ENCODE measurements at places on chromosomes 6 and 20.

- no peak for DNase-seq
These were observed 29.3 kb upstream of the HFE start for GRCh38 chr6:26057899-26058298.

- no peak for DNase-seq
These were observed 40.8 kb upstream of the GFOD1 start for GRCh38 chr6:13528232-13528631.

- DNase-seq: no peak
These were observed 252.7 kb downstream of the TSHZ2 start for GRCh38 chr20:53224851-53225250.

- DNase-seq: no peak
These were observed 35.6 kb upstream of the ZBP1 start for GRCh38 chr20:57655809-57656155.

GRCh38 chr20:542777-543368 is 717 bp downstream of the CSNK2A1 start:
- DNase-seq: no peak

DNA sequence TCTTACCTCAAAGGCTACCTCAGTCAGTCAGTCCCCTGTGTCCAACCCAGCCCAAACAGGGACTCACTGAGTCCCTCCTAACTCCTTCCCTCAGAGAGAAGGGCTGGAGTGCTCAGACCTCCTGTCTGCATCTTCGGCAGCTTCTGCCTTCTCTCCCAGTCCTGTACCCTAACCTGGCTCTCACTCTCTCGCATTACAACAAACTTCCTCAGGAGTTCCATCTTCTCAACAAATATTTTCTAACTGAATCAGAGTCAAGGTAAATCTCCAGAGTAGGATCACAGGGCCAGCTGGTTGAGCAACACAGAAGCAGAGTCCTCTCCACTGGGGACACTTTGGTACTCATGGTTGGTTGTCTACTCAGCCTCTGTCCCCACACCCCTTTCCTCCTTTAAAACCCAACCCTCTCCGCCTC is 92.3 kb downstream of the MRPL14 start:
- DNase-seq: no peak

- DNase-seq: no peak
These were observed 69.2 kb downstream of the TIAM2 start for GRCh38 chr6:155064303-155064702.

GRCh38 chr20:12023194-12023795 is 105.6 kb downstream of the BTBD3 start:
- no peak for DNase-seq

DNA sequence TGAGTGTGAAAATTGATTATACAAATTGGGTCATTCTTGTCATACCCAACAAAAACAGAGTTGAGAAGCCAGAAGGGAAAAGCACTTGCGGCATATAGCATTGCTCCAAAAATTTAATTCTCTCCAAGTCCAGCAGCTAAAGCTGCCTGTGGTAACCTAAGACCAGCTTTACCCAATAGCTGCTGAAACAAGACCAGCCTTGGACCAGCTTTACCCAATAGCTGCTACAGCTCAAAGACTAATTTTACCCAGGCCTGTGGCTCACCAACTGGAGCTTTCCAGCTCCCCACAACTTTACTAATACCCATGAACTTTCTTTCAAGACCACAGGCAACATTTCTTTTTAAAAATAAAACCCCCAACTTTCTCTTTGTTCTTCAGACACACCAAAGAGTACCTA is 32.8 kb upstream of the ZNF133 start:
- no peak for DNase-seq

- no peak for DNase-seq
These were observed 70.7 kb downstream of the RALGAPA2 start for GRCh38 chr20:20641783-20642182.

DNA sequence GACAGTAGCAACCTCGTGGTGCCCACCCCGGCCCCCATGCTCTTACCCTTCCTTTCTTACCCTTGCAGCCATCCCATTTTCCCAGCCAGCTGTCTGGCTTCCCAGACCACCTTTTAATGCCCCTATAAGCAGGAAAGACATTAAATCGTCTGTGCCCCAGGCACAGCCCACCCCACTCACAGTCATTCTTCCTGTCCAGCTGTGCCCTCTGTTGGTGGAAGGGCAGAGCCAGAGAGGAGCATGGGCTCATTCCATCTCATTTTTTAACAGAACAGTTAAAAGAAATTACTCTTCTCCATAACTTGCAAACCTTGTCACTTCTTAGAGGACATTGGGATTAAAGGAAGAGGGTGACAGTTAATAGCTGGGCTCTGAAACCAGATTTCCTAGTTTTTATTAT is 240.5 kb downstream of the NRN1 start:
- no peak for DNase-seq

GRCh38 chr20:51577432-51578144 is 35.1 kb upstream of the NFATC2 start:
- no peak for DNase-seq

GRCh38 chr20:18805881-18806280 is 7.7 kb upstream of the SCP2D1 start:
- no peak for DNase-seq

GRCh38 chr20:40741507-40742106 is 52.6 kb upstream of the MAFB start:
- DNase-seq: no peak

GRCh38 chr6:111358454-111358853 is 124.6 kb downstream of the REV3L start:
- DNase-seq: no peak

GRCh38 chr20:1280195-1281102 is 14.4 kb downstream of the SNPH start:
- DNase-seq: no peak

GRCh38 chr6:98454809-98455322 is 379.5 kb upstream of the POU3F2 start:
- no peak for DNase-seq

- no peak for DNase-seq
These were observed 1.6 kb downstream of the CCN2 start for GRCh38 chr6:131949620-131949908.

- DNase-seq: no peak
These were observed 179.7 kb upstream of the MYLIP start for GRCh38 chr6:15948930-15949900.

DNA sequence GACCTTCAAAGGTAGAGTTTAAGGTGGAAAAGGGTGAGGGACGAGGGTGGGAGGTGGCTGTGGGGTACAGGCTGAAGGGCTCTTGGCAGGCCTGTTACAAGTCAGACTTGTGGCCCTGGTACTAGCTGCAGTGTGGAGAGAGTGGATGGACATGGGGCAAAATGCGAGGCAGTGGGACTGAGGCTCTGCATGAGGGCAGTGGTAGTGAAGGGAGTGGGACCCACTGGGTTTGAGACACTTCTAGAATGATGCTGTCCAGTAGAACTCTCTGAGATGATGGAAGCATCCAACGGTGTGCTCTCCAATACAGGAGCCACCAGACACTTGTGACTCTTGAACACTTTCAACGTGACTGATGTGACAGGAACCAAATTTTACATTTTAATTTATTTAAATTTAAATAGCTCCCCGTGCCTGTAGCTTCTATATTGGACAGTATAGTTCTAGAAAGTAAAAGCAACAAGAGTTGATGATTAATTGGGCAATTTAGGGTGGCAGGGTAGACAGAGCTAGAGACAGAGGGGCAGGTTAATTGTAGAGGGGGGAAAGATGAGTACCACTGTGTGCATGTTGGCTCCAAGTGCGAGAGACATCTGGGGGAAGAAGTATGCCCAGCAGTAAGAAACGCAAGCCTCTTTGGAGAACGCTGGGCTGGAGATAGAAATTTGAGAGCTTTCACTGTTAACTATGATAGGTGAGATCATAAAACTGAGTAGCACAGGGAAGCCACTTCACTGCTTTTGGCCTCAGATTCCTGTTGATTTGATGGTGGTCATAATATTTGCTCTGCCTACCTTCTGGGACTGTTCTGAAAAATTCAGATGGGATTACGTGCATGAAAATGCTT is 77.5 kb downstream of the TXNDC5 start:
- no peak for DNase-seq

- DNase-seq: no peak
These were observed 484.9 kb downstream of the COL12A1 start for GRCh38 chr6:74720923-74721322.

DNA sequence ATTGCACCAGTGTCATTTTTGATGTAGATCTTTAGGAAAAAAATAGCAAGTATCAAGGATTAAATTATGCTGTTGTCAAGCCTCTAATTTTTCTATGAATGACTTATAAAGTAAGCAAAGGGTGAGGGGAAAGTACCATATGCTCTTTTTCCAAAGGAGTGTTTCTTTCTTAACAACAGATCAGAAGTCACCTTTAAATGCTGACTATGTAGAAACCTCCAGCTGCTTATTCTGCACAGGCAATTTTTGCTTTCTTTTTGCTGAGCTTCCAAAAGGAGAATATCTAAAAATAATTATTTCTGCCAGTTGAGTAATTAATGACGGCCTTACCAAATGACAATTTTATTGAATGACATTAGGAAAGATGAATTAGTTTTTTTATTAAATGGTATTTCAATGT is 390.6 kb upstream of the MANEA start:
- no peak for DNase-seq

DNA sequence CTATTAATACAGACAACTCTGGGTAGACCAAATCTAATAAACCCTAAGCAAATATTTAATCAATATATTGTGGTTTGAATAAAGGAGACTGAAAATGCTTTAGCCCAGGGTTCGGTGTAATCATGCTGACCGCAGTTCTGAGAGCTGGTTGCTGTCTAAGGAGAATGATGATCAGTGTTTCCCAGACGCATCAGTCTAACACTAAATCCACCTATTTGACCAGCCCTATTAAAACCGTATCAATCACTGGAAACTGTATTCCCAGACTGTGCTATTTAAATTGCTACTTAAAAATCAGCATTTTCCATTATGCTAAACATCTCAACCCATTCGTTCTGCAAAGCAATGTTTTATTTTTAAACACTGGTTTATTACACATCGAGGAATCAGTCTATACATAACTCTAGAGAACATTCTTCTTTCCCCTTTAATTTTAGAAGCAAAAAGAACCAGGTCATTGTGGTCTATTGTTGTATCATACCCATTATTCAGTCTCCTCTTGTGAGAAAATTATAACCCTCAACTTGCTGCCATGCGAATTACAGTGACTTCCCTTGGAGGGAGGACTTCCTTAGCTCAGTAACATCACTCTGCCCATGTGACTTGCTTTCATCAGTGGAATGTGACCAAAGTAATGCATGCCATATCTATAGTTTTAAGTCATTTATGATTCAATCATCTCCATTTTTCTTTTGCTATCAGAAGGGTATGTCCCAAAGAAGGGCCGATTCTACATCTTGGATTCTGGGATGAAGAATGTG is 515.2 kb upstream of the JAG1 start:
- DNase-seq: no peak

GRCh38 chr20:34475979-34476736 is 40.1 kb upstream of the DYNLRB1 start:
- DNase-seq: no peak

GRCh38 chr6:134093007-134093573 is 40.7 kb upstream of the SLC2A12 start:
- no peak for DNase-seq

- DNase-seq: no peak
These were observed 28.5 kb upstream of the SNRPB2 start for GRCh38 chr20:16701296-16701695.

All from T-helper 1 cell (primary cell).